CD14-positive monocyte (primary cell): ENCODE measurements at places on chromosomes 3 and 15.

DNA sequence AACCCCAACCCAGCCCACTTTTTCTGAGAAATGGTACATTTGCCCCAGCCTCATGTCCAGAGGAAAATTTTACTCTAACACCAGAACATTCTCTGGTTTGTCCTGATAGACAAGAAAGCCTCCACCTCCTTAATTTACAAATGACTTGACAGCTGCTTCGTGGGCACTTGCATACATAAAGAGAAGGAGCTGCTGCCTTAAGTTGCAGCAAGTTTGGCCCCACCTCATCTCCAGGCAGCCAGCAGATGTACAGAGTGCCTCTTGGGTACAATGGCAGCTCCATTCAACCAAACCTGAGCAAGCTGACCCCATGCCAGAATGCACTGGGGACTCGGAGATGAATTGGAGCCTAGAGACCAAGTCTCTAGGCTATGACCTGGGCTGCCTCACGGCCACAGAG lies 6.2 kb upstream of the H1-8 start:
- no peaks in the 10 kb centered on the region for H3K27me3 ChIP-seq
- no peaks in the 10 kb centered on the region for H3K36me3 ChIP-seq
- no peak for DNase-seq
- H3K4me1 ChIP-seq, result no peaks in the 10 kb centered on the region
- H3K27ac ChIP-seq, result no peak overlapping the region

- peaks cover 30% of the 10 kb centered on the region for H3K36me3 ChIP-seq
- H3K27me3 ChIP-seq, result no peaks in the 10 kb centered on the region
- H3K4me1 ChIP-seq, result peaks cover 8% of the 10 kb centered on the region
- no peak for DNase-seq
- no peak overlapping the region for H3K27ac ChIP-seq
These were observed 6.8 kb upstream of the LDHAL6B start for GRCh38 chr15:59199626-59200465.

DNA sequence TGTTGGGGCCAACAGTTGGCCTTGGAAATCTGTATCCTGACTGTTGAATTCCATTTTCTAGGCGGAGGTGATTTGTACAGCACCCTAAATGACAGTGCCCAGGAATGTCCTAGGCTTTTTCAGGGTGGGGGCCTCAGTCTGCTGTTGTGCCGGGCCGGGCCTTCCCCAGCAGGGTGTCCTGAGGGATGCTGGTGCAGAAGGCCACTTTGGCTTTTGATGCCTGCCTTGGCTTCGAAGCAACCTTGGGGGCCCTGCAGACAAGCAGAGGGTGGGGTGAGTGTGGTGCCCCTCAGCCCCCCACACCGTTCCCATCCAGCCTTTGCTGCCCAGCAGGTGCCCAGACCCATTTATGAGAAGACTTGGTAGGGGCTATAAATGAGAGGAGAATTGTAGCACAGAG lies 33.0 kb downstream of the SYNM start:
- no peaks in the 10 kb centered on the region for H3K36me3 ChIP-seq
- no peak overlapping the region for H3K4me3 ChIP-seq
- H3K4me1 ChIP-seq, result no peaks in the 10 kb centered on the region

DNA sequence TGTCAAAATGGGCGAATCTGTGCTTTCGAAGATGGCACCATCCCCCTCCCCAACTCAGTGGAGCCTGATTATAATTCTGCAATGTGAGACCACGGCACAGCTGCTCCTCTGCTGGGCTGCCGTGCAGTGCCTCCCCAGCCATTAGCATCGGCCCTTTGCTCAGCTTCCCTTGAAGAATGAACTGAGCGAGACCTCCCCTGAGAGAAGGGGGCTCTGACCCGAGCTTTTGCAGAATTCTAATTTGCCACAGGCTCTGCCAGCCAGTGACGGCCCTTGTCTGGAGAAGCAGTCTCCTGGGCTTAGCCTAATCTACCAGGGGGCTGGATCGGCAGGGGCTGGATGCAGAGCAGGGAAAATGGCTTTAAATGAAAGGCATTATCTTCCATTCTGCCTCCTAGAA lies 57.2 kb downstream of the GLDN start:
- no peaks in the 10 kb centered on the region for H3K36me3 ChIP-seq
- H3K4me3 ChIP-seq, result no peak overlapping the region
- H3K27ac ChIP-seq, result no peak overlapping the region
- peaks cover 2% of the 10 kb centered on the region for H3K27me3 ChIP-seq
- no peak for DNase-seq

GRCh38 chr3:174529298-174529697 lies 329.8 kb upstream of the NAALADL2 start:
- DNase-seq, result no peak
- H3K27ac ChIP-seq, result no peak overlapping the region
- no peaks in the 10 kb centered on the region for H3K27me3 ChIP-seq
- H3K4me3 ChIP-seq, result no peak overlapping the region
- no peaks in the 10 kb centered on the region for H3K4me1 ChIP-seq

- H3K36me3 ChIP-seq, result no peaks in the 10 kb centered on the region
- no peaks in the 10 kb centered on the region for H3K27me3 ChIP-seq
- peak overlapping the region; percentile 66 for H3K4me3 ChIP-seq
- no peak for DNase-seq
- peaks cover 23% of the 10 kb centered on the region for H3K4me1 ChIP-seq
These were observed 1.3 kb downstream of the GMPS start for GRCh38 chr3:155871746-155872158.

- no peak overlapping the region for H3K27ac ChIP-seq
- no peaks in the 10 kb centered on the region for H3K36me3 ChIP-seq
- H3K4me1 ChIP-seq, result peaks cover 20% of the 10 kb centered on the region
These were observed 1.3 kb downstream of the RYK start for GRCh38 chr3:134249296-134249841.

GRCh38 chr15:43441316-43441715 lies 51.6 kb downstream of the TP53BP1 start:
- H3K4me1 ChIP-seq, result peaks cover 10% of the 10 kb centered on the region
- no peak for DNase-seq
- H3K4me3 ChIP-seq, result no peak overlapping the region
- H3K36me3 ChIP-seq, result peaks cover 5% of the 10 kb centered on the region
- no peak overlapping the region for H3K27ac ChIP-seq
- H3K27me3 ChIP-seq, result no peaks in the 10 kb centered on the region

DNA sequence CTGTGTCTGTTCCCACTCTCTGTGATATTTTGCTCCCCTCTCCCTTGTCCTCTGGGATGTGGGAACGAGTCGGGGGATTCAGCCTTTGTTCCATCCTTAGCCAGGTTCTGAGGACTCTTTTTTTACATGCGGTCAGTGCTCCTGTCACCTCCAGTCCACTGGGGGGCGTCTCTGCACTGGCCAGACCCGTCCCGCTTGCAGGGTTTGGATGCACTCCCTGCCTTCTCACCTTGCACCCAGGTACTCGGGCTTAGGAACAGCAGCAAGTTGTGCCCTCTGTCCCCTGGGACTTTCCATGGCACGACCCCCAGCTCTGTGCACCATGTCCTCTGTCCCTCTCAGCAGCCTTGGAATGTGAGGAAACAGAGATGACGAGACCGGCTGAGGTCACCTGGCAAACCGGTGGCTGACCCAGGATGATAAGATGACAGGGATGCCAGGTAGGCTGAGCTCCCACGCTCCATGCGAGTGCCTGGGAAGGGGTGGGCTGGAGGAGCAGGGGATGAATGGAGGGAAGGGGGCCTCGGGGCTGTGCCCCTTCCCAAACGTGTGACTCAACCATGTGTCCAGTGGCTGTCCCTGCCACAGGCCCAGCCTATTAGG lies 27.3 kb upstream of the FGD5 start:
- no peak for DNase-seq
- no peak overlapping the region for H3K4me3 ChIP-seq
- no peaks in the 10 kb centered on the region for H3K36me3 ChIP-seq
- no peaks in the 10 kb centered on the region for H3K4me1 ChIP-seq
- peaks cover 2% of the 10 kb centered on the region for H3K27me3 ChIP-seq

GRCh38 chr15:63425426-63425985 lies 43.9 kb upstream of the CA12 start:
- no peaks in the 10 kb centered on the region for H3K4me1 ChIP-seq
- DNase-seq, result no peak
- H3K36me3 ChIP-seq, result no peaks in the 10 kb centered on the region
- no peaks in the 10 kb centered on the region for H3K27me3 ChIP-seq
- H3K27ac ChIP-seq, result no peak overlapping the region

- H3K36me3 ChIP-seq, result no peaks in the 10 kb centered on the region
- no peak overlapping the region for H3K27ac ChIP-seq
- H3K27me3 ChIP-seq, result no peaks in the 10 kb centered on the region
- no peaks in the 10 kb centered on the region for H3K4me1 ChIP-seq
- no peak overlapping the region for H3K4me3 ChIP-seq
These were observed 174.9 kb upstream of the SNTN start for GRCh38 chr3:63477494-63478129.

GRCh38 chr3:124731760-124732159 lies 1.5 kb downstream of the UMPS start:
- peaks cover 23% of the 10 kb centered on the region for H3K27me3 ChIP-seq
- H3K4me1 ChIP-seq, result peaks cover 13% of the 10 kb centered on the region
- DNase-seq, result no peak
- H3K4me3 ChIP-seq, result no peak overlapping the region
- H3K27ac ChIP-seq, result no peak overlapping the region

DNA sequence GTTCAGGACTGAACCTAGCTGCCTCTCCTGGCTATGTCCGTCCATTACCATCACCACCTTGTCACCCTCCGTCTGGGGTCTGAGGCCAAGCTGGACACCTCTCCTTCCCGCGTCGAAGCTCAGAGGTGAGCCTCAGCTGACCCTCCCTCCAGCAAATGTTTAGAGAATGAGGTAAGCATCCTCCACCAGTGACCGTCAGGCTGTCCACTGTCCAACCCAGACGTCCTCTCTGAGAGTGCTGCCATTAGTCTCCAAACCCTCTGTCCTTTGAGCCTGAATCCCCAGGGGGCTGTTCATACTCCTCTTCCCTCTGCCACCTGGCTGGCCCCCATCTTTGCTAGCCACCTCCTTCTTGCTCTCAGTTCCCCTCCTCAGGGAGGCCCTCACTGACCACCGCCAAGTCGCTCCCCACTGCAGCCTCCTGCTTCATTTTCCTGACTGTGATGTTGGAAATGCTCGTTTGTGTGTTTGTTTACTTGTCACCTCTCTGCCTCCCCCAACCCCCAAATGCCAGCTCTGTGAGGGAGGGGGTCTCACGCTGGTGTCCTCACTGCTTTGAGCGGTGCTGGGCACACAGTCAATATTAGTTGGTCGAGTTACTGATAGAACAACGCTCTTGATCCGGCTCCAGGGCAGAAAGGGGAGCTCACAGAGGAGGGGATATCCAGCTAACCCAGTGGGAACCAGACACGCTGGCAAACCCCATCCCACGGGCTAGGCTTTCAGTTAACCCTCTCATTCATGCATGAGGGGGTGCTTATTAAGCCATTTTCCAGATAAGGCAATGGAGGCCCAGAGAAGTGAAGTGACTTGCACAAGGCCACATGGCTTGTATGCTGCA lies 64.9 kb downstream of the IQSEC1 start:
- peaks cover 9% of the 10 kb centered on the region for H3K36me3 ChIP-seq
- no peaks in the 10 kb centered on the region for H3K27me3 ChIP-seq
- peaks cover 100% of the 10 kb centered on the region for H3K4me1 ChIP-seq
- DNase-seq, result no peak
- peak overlapping the region; percentile 52 for H3K4me3 ChIP-seq
- peak overlapping the region; percentile 98 for H3K27ac ChIP-seq

DNA sequence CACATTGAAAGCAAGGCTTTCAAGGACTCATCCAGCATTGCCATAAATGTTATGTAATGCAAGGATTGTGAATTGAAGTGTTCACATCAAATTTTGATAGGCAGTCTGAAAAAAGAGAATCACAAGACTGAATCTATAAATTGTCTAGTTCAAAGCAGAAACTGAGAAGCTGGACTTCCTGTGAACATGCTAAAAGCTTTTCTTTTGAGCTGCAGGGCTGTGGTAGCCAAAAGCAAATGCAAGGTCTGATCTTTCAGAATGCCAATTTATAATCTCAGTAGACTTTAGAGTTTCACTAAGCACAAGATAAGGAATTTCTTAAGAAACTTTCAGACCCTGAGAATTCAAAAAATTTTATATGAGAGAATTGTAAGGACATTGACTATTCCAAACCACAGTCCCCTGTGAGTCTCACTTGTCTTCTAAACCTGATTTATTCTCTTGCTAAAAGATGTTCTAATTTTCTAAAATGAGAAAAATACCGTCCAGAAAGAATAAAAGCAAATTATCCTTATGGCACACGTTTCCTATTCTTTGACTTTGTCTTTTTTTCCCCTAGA lies 1700.3 kb downstream of the OTOL1 start:
- H3K4me3 ChIP-seq, result no peak overlapping the region
- DNase-seq, result no peak
- no peaks in the 10 kb centered on the region for H3K36me3 ChIP-seq
- no peaks in the 10 kb centered on the region for H3K27me3 ChIP-seq
- no peak overlapping the region for H3K27ac ChIP-seq
- H3K4me1 ChIP-seq, result no peaks in the 10 kb centered on the region

GRCh38 chr15:31374489-31374888 lies 47.9 kb downstream of the KLF13 start:
- DNase-seq, result no peak
- H3K4me1 ChIP-seq, result no peaks in the 10 kb centered on the region
- no peak overlapping the region for H3K4me3 ChIP-seq
- H3K27ac ChIP-seq, result no peak overlapping the region
